ENCODE measurements at places on chromosomes 3 and 15. TPM values are rescaled to one million over a fixed set of nuclear protein-coding genes. Genes with fewer than 3 reads are reported as not detected.

SLC12A1 gene
- total RNA-seq: not detected

DNA sequence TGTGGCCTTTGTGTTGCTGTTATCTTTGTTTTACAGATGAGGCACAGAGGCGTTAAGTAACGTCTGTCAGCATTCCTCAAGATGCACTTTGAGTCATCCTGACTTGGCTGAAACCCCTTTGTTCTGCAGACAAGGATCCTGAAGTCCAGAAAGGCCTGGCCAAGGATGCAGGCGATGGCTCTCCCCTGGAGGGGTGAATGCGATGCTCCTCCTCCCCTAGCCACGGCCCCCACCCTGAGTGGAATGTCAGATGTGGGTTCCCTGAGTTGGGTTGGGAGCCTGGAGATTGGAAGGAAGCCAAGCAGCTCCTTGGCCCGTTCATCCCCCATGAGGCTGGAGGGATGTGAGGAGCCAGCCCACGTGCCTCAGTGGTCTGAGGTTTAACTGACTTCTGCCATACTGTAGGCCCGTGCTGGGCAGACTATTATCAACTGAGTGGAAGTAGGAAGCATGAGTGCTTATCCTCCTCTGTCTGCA, 43.3 kb downstream of the POMGNT2 start:
- no peak overlapping the region for H3K4me3 ChIP-seq
- no peak for DNase-seq
- H3K36me3 ChIP-seq: no peaks in the 10 kb centered on the region
- H3K4me1 ChIP-seq: no peaks in the 10 kb centered on the region
- H3K27ac ChIP-seq: no peak overlapping the region
- no peaks in the 10 kb centered on the region for H3K27me3 ChIP-seq

DNA sequence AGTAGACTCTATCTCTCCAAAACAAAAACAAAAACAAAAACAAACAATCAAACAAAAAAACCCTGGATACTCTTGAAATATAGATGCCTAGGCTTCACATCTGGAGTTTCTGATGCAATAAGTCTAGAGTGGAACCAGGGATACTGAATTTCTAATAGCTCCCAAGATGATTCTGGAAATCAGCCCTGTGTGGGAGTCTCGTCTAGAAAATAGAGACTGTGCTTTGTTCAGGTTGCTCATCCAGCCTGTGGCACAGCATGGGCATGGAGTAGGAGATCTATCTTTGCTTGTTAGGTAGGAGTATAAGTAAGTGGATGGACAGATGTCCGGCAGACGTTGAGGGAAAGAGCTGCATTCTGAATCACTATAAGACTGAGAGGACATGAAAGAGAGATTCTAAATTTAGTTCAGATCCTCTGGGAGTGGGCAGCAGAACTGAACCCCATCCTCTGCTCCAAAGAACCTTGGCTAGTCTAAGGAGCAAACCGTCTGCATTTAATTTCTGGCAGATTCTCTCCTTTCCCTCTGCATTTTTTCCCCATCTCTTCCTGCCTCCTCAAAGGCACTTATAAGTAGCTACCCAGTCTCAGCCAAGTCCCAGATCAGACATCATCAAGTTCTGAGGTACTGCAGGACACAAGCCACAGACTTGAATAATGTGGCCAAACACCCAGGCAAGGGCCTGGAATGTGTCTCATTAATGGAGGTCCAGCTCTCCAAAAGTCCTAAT, 92.6 kb upstream of the STRIT1 start:
- H3K27ac ChIP-seq: no peak overlapping the region
- no peaks in the 10 kb centered on the region for H3K27me3 ChIP-seq
- H3K4me3 ChIP-seq: no peak overlapping the region
- H3K36me3 ChIP-seq: no peaks in the 10 kb centered on the region

DNA sequence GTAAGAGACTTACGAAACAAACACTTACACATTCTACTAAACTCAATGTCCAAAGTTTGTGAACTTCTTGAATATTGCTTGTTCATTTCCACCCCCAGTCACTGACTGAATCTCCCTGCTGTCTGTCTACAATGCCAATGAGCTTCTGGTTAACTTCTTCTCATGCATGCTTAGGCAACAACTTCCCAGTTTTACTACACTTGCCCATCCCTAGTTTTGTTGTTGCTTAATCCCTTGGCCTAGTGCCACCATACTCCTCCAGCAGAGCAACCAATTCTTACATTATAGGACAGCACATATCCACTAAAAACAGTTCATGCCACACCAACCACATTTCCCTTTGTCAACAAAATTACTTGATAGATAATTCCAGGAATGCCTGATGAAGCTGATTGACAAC, 40.9 kb upstream of the CCR2 start:
- H3K27me3 ChIP-seq: no peaks in the 10 kb centered on the region
- DNase-seq: peak; percentile 38
- H3K36me3 ChIP-seq: no peaks in the 10 kb centered on the region
- H3K27ac ChIP-seq: no peak overlapping the region
- no peak overlapping the region for H3K4me3 ChIP-seq
- H3K4me1 ChIP-seq: no peaks in the 10 kb centered on the region

DNA sequence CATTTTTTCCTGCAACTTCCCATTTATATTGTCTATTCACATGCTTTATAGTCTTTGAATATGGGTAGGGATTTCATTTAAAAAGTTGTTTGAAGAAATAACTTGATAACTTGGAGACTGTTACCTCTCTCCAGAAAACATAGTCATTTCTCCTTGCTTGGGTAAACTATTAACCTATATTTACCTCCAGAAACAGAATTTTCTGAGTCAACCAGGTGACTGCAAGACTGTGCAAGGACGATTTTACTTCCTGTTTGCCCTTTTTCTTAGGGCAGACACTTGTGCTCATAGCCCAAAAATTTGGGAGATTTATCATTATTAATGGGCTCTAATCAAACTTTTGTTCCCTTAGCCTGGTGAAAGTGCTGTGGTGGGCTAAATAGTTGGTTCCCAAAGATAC, 14.3 kb upstream of the MOBP start:
- no peaks in the 10 kb centered on the region for H3K4me1 ChIP-seq
- H3K27ac ChIP-seq: peak overlapping the region; percentile 41
- no peak for DNase-seq
- H3K27me3 ChIP-seq: no peaks in the 10 kb centered on the region

DNA sequence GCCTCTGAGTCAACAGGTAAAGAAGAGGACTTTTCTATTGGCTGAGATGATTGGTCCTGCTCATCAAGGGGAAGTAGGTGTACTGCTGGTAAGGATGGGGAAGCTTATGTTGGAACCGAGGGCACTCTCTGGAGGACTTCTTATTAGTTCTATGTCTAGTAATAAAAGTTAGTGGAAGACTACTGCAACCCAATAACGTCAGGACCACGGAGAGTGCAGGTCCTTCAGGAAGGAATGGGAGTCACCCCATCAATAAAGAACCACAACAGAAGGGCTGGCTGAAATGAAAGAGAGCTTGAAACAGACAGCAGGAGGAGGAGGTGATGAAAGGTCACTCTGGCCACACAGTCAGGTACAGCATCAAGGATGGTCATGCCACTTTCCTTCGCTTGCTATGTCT, 68.8 kb upstream of the PRR23E start:
- H3K4me1 ChIP-seq: no peaks in the 10 kb centered on the region
- H3K27me3 ChIP-seq: no peaks in the 10 kb centered on the region
- no peak for DNase-seq
- H3K4me3 ChIP-seq: no peak overlapping the region
